Right forelimb (tissue), 1 donor: ENCODE measurements at places on chromosomes 1 and 21.

DNA sequence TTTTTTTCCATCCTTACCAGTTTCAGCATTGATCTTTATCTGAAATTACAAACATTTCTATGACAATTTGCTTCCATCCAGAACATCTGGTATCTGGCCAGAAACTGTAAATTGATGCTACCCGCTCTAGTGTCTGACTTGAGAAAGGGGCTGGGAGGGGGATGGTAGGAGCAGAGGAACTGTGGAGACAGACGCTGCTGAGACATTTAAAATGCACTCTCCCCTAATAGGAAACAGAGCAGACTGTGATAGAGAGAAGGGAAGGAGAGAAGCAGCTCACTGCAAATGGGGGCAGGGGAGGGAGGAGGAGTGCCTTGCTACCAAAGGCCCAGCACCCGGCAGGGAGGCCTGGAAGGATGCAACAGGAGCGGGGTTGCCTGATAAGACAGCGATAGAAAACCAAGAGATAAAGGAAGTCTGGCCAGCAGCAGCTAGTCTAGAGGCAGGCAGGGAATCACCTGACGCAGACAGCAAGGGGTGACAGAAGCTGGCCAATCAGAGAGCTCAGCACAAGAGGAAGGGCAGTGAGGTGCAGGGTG, 195.5 kb upstream of the NFIA start:
- DNase-seq = no peak

GRCh38 chr1:166120281-166120680, 46.5 kb downstream of the FAM78B start:
- no peak for DNase-seq

GRCh38 chr1:70318191-70318590, 36.3 kb downstream of the ANKRD13C start:
- no peak for DNase-seq

GRCh38 chr1:119815361-119815760, 4.1 kb upstream of the REG4 start:
- no peak for DNase-seq

DNA sequence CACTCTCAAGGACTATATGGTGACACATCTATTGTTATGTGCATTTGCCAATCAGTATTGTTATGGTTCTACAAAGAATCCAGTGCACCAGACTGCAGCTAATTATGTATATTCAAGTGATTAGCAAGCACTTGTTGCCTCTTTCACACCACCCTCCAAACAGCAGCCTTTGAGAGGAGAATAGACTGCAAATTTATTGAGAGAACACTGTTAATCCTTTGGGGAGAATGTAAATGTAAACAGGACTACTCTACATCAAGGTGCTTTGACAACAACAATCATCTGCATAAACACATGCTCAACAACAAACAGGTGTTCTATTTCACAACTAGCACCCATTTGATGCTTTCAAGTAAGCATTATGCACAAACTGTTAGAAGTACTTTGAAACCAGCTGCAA, 117.4 kb downstream of the AKT3 start:
- no peak for DNase-seq

DNA sequence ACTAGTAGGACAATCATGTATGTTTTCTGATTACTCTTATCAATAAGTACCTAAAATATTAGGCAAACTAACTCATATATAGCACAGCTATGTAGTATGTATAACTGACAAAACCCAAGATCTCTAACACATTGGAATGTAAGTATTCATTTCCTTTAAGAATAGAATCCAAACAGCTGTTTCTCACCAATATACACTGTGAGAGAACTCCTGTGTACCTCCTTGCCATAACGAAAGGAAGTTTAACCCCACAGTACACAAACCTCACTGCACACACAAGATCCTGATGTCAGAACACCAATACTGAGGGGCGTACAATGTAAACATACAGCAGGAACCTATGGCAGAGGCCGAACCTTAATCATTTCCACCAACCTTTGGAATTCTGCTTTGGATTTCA, 113.0 kb downstream of the SMYD3 start:
- no peak for DNase-seq

- DNase-seq = no peak
Measured at GRCh38 chr1:87134625-87135328, 193.9 kb upstream of the LMO4 start.

GRCh38 chr1:224493269-224493668, 58.7 kb upstream of the WDR26 start:
- no peak for DNase-seq

- no peak for DNase-seq
Measured at GRCh38 chr1:89953131-89953626, 41.7 kb upstream of the ZNF326 start.

- DNase-seq = no peak
Measured at GRCh38 chr1:28326984-28327383, 1.9 kb upstream of the MED18 start.

DNA sequence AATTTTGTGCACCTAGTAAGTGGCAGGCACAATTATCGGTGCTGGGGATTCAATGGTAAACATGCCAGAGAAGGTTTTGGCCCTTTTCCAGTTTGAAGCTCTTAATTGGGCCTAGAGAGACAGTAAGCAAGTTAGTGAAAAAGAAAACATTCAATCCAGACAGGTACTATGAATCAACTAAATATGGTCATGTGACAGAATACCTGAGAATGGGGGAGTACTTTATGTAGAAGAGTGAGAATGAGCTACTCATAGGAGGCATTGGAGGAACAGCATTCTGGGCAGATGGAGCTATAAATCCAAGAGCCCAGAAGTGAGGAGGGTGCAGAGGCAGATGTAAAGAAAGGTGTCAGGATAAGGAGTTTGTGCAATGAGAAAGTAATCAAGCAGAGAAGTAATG, 1017.9 kb downstream of the ADGRL2 start:
- no peak for DNase-seq

- DNase-seq = no peak
Measured at GRCh38 chr1:204321665-204322064, 38.1 kb downstream of the PLEKHA6 start.

DNA sequence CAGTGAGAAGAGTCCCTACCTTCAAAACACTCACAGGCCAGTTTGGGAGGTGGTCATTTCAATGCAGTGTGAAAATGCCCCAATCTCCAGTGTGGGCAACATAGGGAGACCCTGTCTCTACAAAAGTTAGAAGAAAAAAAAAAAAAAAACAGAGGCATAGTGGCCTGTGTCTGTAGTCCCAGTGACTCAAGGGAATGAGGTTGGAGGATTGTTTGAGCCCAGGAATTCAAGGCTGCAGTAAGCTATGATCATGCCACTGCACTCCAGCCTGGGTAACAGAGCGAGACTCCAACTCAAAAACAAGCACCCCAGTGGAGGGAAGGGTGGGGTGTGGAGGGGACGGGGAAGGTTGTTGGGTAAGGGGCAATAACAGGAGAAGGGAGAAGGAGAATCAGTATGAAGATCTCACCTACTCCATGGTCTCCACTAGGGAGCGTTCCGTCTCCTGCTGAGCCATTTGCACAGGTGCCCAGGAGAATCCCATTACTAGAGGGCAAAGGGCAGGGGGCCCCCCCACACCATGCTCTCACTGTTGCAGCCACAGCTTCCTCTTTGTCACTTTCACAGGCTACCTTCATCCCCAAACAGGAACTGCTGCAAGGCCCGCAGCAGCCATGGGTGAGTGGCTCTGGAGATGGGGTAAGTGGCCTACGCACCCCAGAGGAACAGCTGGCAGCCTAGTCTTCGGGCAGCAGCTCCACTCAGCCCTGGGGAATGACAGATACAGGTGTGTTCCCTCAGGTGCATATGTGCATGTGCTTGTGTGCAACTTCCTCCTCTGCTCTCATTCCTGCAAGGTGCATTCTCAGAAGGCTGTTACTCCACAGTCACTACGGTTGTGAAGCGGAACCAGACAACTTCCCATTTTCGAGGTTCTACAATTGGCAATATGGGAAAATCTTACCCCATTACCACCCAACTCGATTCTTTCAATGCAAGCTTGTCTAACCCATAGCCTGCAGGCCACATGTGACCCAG, 87.9 kb upstream of the LYST start:
- DNase-seq = no peak

GRCh38 chr1:67211589-67212563, 45.6 kb downstream of the IL23R start:
- no peak for DNase-seq
